Kidney tubule cell (primary cell): ENCODE measurements at places on chromosomes 16 and 17.

GRCh38 chr17:61422116-61422799, 22.6 kb downstream of the TBX2 start:
- DNase-seq = no peak

DNA sequence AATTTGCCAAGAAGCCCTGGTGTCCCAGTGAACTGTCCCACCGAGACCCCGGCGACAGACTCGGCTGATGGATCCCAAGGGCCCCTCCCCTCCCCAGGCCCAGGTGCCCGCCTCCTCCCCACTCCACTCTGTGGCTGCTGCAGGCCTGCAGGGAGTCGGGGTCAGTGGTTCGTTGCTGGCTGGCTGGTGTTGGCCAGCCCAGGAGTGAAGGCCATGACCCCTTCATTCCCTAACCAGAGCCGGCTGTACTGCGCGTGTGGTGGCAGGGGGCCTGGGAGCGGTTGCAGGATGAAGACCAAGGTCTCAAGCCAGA, 9.2 kb upstream of the TBX2 start:
- DNase-seq = no peak

- DNase-seq = no peak
These were observed 20.6 kb upstream of the SLC35G3 start for GRCh38 chr17:35214631-35215273.

DNA sequence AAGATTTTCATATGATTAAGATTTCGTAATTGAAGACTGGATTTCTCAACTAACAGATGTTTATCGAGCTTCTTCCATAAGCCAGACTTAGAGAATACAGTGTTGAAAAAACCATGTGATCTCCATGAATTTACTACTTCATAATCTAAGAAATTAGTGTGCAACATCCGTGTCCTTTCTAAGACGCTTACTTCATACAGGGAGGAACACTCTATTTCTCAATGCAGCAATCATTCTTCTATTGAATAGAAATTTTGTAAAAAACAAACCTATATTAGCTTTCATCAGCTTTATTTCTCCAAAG, 946.3 kb downstream of the KCNJ2 start:
- DNase-seq = no peak

DNA sequence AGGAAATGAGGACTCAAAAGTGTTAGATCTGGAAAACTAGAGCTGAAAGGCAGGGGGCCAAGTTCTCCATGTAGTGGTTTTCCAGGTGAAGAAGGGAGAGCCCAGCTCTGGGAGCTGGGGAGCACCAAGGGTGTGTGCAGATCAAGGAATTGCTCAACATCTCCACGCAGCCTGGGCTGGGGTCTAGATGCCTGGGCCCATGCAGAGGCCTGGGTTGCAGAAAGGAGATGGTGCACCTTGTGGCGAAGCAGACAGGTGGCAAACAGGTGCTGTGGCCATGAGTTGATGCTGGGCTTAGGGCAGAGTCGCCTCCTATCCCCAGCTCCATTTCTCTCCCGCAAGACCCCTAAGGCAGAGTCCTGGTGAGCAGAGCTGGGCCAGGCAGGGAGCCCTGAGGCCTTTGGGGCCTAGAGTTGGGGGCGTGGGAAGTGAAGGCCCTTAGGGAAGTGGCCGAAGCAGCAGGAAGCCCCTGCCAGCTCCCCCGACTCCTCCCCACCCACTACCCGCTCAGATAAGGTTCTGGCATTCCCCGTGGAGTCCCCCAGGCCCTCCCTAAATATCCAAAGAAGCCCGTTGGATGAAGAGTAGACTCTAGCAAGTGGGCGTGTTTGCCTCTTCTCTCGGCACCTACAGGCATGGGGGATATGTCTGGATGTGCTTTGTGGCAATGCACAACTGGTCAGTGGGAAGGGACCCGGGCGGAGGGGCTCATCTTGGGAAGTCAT, 777 bp downstream of the FOXN1 start:
- DNase-seq = no peak

- peak; percentile 63 for DNase-seq
These were observed 3.4 kb upstream of the HEXD start for GRCh38 chr17:82414548-82415281.

DNA sequence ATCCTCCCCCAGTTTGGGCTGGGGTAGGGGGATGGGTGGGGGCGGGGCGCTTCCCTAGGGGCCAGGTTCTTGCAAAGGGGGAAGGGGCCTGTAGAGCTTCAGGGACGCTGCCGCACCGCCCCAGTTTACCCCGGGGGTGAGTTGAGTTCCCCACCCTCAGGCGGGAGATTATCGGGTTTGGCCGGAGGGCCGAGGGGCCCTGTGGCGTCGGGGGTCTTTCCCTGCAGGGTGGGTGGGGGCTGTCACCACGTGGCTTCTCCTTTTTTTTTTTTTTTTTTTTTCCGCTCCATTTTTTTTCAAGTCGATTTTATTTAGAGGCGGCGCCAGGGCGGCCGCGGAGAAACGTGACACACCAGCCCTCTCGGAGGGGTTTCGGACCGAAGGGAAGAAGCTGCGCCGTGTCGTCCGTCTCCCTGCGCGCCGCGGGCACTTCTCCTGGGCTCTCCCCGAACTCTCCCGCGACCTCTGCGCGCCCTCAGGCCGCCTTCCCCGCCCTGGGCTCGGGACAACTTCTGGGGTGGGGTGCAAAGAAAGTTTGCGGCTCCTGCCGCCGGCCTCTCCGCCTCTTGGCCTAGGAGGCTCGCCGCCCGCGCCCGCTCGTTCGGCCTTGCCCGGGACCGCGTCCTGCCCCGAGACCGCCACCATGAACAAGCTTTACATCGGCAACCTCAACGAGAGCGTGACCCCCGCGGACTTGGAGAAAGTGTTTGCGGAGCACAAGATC, at the start of gene IGF2BP1:
Gene IGF2BP1 (plus strand): TSS at position 283 of the 724 bp plus-strand sequence. CDS start 361 bp downstream, at position 644.
- no peak for DNase-seq

DNA sequence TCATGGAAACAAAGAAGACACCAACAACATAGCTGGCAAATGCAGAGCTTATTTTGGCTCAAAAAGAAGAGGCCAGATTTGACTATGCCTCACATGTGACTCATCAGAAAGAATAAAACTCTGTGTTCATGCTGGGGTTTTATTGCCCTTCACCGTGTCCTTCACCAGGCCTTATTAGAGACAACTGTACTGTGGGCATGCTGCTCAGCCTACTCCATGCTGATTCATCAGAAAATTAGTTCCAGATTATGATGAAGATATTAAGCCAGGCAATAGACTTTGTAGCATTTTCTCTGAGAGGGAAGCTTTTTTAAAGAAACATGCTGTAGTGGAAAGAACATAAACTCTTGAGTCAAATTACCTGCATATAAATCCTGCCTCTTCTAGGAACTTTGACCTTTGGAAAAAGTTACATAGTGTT, 89.8 kb downstream of the CYB561 start:
- DNase-seq = peak; percentile 50

DNA sequence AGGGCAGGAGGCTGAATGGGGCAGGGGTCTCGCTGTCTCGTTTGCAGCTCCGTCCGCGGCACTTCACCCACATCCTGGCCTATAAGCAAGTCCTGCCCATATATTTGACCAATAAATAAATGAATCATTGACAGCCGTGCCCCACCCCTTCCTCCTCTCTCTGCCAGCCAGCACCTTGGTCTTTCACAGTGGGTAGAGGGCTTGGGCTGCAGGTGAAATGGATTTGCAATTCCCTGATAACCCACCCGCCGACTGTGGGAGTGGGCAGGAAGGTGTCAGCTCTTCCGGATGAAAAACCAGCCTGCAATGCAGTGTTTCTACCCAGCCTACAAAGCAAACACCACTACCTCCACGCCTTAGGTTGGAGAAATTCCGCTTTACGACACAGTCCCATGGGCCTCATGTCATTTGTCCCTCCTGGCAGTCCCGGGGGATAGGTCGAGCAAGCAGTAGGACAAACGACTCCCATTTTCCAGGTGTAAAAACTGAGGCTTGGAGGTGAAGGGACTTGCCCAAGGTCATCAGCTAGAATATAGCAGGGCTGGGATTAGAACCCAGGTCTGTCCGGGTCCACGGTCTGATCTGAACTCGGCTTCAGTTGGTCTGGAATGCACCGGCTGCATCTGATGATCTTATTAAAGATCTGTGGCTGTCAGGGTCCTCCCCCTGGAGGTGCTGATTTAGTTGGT, 79.0 kb downstream of the ABCC1 start:
- DNase-seq = no peak

GRCh38 chr16:28491230-28491969, 474 bp downstream of the CLN3 start:
- DNase-seq = peak; percentile 18

DNA sequence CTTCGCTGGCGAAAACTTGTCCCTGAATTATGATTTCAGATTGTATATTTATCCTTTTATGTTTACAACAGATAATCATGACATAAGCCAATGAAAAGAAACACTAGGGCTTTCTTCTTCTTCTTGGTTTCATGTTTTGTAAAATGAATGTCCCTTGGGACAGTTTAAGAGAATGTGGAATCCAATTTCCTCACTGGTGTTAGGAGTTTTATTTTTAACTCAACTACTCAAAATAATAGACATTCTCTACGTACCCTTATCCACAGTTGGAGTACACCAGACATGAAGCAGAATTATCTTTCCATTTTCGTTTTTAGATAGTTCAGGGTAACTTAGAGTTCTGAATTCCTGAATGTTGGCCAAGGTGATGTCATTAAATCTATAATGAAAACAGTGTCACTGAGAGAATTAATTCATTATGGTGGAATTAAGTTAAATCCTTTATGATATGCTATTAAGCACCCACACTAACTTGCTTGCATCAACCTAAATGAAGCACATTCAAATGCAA, 43.4 kb downstream of the IRX6 start:
- no peak for DNase-seq

- DNase-seq = peak; percentile 86
These were observed 101.3 kb downstream of the HAPSTR1 start for GRCh38 chr16:9192746-9193145.

DNA sequence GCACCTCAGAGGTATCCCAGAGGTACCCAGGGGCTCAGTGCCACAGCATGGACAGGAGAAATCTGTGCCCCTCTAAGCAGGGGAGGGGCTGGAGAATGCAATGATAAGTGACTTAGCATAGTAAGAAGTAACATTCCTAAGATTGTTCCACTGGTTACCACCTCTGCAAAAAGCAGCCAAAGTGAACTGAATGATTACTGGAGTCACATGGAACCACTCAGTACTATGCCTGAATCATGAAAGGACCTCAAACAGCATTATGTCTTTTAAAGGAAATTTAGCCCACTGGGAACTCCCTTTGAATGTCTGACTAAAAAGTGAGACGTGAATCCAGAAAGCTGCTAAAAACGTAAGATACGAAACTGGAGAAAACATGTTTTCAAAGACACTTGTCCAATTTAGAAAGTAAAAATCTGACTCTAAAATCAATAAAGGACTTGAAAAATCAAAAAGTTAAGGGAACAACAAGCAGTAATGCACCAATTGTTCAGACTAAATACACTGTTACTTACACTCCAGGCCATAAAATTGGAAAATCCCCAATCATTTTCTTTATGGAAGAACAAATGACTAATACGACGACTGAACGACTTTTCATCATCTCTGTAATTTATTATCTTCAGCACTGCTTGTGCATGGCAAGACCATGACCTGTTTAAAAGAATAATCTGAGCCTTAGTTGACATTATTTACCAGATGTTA, 38.6 kb downstream of the LITAFD start:
- DNase-seq = peak; percentile 9

DNA sequence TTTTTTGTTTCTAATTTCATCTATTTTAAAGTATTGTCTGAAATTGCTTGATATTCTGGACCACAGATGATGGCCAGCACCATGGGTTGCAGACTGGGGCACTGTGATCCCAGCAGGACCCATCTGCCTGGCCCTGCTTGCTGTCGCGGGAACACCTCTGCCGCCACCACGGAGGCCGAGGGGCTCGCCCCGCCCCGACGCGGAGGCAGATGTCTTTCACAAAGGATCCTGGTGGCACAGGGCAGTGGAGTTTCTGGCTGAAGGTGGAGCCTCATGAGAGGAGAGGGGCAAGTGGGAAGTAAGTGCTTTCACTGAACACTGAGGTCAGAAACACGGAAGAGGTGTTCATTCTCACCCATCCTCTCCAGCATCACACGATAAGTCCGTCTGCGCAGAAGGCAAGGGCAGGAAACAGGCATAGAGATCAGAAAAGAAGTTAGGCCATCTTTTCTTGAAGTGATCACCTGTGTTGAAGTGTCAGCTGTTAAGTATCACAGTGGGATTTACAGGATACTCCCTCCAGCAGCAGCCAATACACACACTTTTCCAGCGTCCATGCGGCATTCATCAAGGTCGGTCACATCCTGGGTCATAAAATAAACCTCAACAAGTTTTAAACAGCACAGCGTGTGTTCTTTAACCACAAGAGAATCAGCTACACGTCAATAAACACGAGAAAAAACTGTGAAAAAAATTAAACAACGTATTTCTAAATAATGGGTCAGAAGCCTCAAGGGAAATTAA, 194.5 kb downstream of the RPTOR start:
- DNase-seq = no peak

DNA sequence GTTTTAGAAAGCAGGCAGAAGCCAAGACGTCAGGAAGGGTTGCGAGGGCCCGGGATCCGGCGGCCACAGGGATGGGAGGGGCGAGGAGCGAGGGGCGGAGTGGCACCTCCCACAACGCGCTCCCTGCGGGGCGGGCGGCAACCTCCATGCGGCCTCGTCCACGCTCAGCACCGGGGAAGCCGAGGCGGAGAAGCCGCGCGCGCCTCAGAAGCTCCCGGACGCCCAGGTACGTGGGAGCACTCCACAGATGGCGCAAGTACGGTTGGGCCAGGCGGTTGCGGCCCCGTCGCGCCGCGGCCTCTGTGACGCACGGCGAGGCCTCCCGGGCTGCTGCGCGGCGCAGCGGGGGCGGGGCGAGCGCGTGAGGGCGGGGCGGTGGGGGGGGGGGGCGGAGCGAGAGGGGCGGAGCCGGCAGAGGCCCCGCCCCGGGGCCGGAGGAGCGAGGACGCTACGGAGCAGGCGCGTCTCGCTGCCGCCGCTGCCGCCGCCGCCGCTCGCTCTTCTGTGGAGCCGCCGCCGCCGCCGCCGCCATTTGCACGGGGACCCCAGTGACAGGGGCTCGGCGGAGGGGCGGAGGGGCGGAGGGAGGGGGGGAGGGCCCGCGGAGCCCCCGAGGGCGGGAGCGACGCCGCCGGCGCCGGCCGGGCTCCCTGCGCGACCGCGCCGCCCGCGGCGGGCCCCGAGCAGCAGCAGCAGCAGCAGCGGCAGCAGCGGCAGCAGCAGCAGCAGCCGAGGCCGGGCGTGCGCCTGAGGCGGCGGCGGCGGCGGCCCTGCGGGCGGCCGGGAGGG, at the start of gene TENT4B:
Gene TENT4B (plus strand): TSS at position 500 of the 789 bp plus-strand sequence. CDS start 316 bp downstream, outside the sequence.
- DNase-seq = peak; percentile 87

- DNase-seq = no peak
These were observed 76.0 kb downstream of the LYRM1 start for GRCh38 chr16:20976576-20976975.

- DNase-seq = no peak
These were observed 18.3 kb upstream of the WFIKKN2 start for GRCh38 chr17:50816771-50817751.

DNA sequence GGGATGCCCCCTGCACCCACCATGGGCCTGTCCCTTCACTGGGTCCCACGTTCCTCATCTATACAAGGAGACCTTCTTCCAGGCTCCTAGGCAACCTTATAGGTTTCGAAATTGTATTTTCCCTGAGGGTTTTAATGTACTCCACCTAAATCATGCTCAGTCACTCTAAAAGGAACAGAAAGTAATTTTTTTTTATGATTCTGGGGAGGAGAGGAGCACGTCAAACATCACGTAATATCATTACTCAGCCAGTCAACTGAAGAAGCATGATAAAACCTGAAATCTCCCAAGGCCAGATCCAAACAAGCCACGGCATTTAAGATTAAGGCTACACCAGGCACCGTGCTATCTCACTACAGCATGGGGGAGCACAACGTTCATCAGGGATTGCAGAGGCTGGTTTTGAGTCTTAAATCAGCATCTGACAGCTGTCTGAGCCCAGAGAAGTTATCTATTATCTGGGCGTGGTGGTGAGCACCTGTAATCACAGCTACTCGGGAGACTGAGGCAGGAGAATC, 3.9 kb upstream of the TMEM114 start:
- DNase-seq = no peak

- DNase-seq = no peak
These were observed 112.7 kb downstream of the VPS53 start for GRCh38 chr17:601926-602303.
